Pulmonary artery endothelial cell (primary cell): ENCODE measurements at places on chromosomes 16 and 17. TPM values are rescaled to one million over a fixed set of nuclear protein-coding genes. Genes with fewer than 3 reads are reported as not detected.

The WNT9B gene
- not detected in 2 replicates for total RNA-seq

The SCRN2 gene
- total RNA-seq = 28.8 and 46.4 TPM in 2 replicates

The ORC6 gene
- 14.0 and 16.0 TPM in 2 replicates for total RNA-seq

The FBXL16 gene
- 0.04 and 0.20 TPM in 2 replicates for total RNA-seq

The CARD14 gene
- 0.07 TPM in 1 of 2 replicates, not detected in the other for total RNA-seq
